ENCODE measurements at places on chromosomes 5 and 9. TPM values are rescaled to one million over a fixed set of nuclear protein-coding genes. Genes with fewer than 3 reads are reported as not detected.

ANKRD20A1 gene
- 1.9 TPM for total RNA-seq

KCNT1 gene
- not detected for total RNA-seq

DNA sequence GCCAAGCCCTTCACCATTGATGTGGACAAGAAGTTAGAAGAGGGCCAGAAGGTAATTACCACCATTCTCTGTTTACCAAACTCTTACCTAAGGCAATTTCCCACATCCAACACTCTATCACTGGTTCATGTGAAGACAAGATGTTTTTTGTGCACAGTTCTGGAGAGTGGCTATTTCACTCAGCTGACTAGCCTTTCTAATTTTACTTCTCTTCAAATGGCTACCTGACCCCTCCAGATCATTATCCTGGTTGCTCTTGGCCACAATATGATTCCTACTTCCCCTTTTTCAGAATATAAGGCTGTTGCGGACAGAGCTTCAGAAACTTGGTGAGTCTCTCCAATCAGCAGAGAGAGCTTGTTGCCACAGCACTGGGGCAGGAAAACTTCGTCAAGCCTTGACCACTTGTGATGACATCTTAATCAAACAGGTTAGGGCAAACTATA, 7.1 kb downstream of the KIF20A start:
- H3K4me3 ChIP-seq = no peak overlapping the region
- H3K27ac ChIP-seq = no peak overlapping the region
- H3K27me3 ChIP-seq = no peaks in the 10 kb centered on the region

TIMD4 gene
- total RNA-seq = 27.3 TPM

DNA sequence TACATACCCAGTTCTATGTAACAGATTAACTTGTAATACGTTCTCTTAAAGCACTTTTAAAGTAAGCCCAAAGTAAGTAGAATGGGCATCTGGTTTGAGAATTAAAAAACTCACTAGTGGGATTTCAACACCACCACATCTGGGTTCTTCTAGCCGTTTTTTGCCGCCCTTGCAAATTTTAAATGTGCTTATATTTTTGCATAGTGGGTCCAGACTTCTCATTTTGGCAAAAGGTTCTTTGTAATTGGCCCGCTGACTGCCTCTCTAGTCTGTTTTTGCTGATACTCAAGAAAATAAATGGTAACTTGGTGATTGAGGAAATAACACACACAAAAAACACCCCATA, 582 bp upstream of the FBXO4 start:
- H3K27me3 ChIP-seq = no peaks in the 10 kb centered on the region
- H3K4me1 ChIP-seq = peaks cover 13% of the 10 kb centered on the region
- H3K27ac ChIP-seq = peak overlapping the region; percentile 98
- no peak for DNase-seq
- peaks cover 14% of the 10 kb centered on the region for H3K36me3 ChIP-seq
- peak overlapping the region; percentile 91 for H3K4me3 ChIP-seq

GRCh38 chr5:75438722-75439121, 72.7 kb downstream of the CERT1 start:
- DNase-seq = no peak
- no peak overlapping the region for H3K27ac ChIP-seq
- peaks cover 4% of the 10 kb centered on the region for H3K36me3 ChIP-seq
- H3K4me3 ChIP-seq = no peak overlapping the region
- H3K4me1 ChIP-seq = peaks cover 4% of the 10 kb centered on the region

CMYA5 gene
- total RNA-seq = 0.15 TPM

GRCh38 chr9:4157584-4158499, 142.0 kb downstream of the GLIS3 start:
- no peaks in the 10 kb centered on the region for H3K36me3 ChIP-seq
- H3K27ac ChIP-seq = no peak overlapping the region
- H3K27me3 ChIP-seq = peaks cover 2% of the 10 kb centered on the region
- no peak for DNase-seq

DNA sequence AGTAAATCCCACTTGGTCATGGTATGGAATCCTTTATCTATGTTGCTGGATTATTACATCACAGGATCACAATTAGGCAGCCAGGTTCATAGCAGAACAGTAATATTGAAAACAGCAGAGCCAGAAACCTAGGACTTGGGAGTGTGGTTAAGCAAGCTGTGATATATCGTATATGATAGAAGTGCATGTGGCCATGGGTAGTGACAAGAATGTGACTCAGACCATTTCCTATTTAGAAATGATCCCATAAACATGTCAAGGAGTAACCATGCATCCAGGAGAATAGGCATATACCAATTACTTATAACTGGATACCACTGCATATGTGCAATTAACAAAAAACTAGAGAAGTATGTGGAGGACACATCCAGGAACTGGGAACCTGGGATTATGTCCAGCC, 31.2 kb downstream of the AMBP start:
- DNase-seq = no peak
- no peak overlapping the region for H3K27ac ChIP-seq
- no peaks in the 10 kb centered on the region for H3K36me3 ChIP-seq
- H3K27me3 ChIP-seq = peaks cover 5% of the 10 kb centered on the region
- H3K4me3 ChIP-seq = no peak overlapping the region

- no peak for DNase-seq
- H3K27me3 ChIP-seq = no peaks in the 10 kb centered on the region
- H3K36me3 ChIP-seq = no peaks in the 10 kb centered on the region
- H3K4me3 ChIP-seq = no peak overlapping the region
- H3K27ac ChIP-seq = no peak overlapping the region
- H3K4me1 ChIP-seq = no peaks in the 10 kb centered on the region
These were observed 158.7 kb downstream of the EFNA5 start for GRCh38 chr5:107512029-107512428.

DNA sequence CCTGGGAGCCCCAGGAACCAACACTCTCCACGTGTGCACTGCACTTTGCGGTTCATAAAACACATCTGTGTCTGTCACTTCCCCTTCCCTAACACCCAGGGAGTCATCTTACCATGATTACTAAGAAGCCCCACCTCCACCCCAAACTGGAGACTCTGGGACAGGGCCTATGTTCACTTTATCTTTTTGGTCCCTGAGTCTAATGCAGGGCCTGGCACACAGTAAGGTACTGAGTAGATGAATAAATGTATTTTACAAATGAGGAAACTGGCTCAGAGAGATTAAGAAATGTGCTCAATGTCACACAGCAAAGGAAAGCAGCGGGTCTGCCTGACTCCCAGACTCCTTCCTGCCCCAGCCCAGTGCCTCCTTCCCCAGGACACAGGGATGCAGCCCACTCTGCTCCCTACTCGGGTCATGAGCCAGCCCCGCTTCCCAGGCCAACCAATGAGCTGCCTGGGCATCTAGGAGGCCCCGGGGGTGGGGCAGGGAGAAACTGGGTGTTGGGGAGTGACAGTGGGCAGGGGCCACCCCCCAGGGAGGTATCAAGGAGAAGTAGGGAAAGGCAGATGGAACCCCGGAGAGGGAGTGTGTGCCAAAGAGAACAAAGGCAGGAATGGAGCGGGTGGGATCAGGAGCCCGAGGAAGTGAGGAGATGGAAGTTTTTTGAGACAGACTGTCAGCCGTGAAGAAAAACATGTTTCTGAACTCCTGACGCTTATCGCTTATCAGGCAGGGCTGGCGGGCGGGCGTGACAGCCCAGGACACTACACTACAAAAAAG, 30.5 kb downstream of the SHB start:
- no peak overlapping the region for H3K27ac ChIP-seq
- H3K27me3 ChIP-seq = peaks cover 3% of the 10 kb centered on the region
- DNase-seq = no peak
- no peaks in the 10 kb centered on the region for H3K36me3 ChIP-seq

DNA sequence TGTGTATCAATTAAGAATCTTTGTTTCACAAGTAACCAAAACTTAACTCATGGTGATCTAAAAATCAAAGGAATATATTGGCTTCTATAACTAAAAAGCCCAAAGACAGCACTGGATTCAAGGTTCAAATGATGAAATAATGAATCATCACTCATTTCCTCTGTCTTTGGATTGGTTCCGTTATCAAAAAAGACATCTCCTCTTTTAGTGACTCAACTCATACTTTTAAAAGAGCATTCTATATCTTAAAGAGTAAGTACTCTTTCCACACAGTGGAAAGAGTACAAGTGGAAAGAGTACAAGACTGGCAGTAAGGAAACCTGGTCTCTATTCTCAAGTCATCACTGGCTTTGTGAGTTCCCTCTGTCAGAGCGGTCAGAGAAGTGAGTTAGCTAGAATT, 141.4 kb upstream of the NMUR2 start:
- no peaks in the 10 kb centered on the region for H3K4me1 ChIP-seq
- H3K4me3 ChIP-seq = no peak overlapping the region
- H3K27me3 ChIP-seq = no peaks in the 10 kb centered on the region
- no peak for DNase-seq

DNA sequence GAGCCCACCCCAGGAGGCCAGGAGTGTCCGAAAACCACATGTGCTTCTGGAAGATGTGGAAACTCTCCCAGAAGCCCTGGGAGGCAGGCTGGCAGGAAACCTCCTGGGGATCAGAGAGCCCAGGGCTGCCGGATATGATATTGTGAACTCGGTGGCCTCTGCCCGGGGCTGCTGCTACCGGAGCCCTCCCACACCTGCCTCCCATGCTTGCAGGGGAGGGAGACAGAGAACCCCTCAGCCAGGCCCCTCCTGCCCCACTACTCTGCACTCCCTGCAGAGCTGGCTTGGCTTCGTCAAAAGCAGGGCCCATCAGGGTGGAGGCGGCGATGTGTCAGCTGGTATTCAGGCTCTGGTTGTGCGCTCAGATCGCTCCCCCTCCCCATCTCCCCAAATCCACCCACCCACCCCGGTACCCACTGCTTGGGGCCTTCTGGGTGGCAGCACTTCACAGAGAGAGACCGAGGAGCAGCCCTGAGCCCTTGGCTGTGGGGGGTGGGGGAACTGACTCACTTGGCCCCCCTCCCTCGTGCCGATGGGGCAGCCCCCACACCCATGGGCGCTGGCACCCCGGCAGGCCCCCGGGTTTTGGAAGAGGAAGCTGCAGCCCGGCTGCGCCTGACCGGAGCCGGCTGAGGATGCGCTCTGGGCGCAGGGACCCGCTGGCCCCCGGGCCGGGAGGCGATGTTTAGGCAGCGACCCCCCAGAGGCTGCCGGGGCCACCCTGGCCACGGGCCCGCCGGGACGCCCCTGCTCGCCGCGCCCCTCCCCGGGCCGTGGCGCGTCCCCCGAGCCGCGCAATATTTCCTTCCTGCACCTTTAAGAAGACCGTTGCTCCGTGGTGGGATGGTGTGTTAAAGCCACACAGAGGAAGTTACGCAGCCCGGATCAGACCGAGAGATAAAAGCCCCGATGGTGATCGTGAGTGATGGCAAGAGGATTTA, 786 bp upstream of the NTNG2 start:
- peak overlapping the region; percentile 98 for H3K4me3 ChIP-seq
- DNase-seq = peak; percentile 57
- H3K4me1 ChIP-seq = peaks cover 19% of the 10 kb centered on the region
- peaks cover 6% of the 10 kb centered on the region for H3K36me3 ChIP-seq
- peak overlapping the region; percentile 97 for H3K27ac ChIP-seq
- H3K27me3 ChIP-seq = peaks cover 56% of the 10 kb centered on the region

- H3K4me3 ChIP-seq = no peak overlapping the region
- H3K27ac ChIP-seq = no peak overlapping the region
- DNase-seq = no peak
- peaks cover 11% of the 10 kb centered on the region for H3K4me1 ChIP-seq
- no peaks in the 10 kb centered on the region for H3K27me3 ChIP-seq
- H3K36me3 ChIP-seq = peaks cover 3% of the 10 kb centered on the region
These were observed 20.6 kb downstream of the SLC38A9 start for GRCh38 chr5:55691265-55692105.

- H3K4me3 ChIP-seq = no peak overlapping the region
- peaks cover 6% of the 10 kb centered on the region for H3K36me3 ChIP-seq
- DNase-seq = no peak
- H3K4me1 ChIP-seq = no peaks in the 10 kb centered on the region
- H3K27ac ChIP-seq = no peak overlapping the region
These were observed 155.0 kb downstream of the GNAQ start for GRCh38 chr9:77876590-77876989.

PCA3 gene
- total RNA-seq = not detected

POU5F2 gene
- 1.6 TPM for total RNA-seq

DNA sequence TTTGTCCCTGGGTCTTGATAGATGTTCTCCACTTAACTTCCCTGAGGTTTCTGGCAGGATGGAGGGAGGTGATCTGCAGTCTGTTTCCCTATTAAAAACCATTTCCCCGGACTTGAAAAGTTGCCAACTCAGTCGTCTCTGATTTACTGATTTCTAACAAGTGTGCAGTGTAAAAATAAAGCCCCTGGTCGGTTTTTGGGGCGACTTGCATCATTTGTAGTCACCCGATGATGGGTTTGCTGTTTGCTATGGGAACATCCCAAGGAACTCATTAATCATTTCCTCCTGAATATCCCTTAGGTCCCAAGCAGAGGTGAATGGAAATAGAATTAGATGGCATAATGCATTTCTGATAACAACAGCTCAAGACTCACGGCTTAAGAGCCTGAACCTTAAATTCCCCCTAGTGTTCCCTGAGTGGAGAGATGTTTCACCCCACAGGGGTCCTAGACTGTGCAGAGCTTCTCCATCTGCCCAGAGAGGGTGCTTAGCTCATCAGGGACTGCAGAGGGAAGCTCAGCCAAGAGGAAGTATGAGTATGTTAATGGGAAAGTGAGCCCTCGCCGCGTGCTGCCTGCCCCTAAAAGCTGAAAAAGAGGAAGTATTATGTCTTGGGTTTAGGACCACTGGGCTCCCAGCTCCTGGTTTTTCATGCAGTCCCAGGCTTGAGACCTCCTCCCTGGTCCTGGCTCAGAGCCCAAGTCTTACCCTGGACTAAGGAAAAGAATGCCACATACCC, 115.1 kb upstream of the DAP start:
- H3K27me3 ChIP-seq = peaks cover 7% of the 10 kb centered on the region
- H3K27ac ChIP-seq = no peak overlapping the region
- H3K4me1 ChIP-seq = no peaks in the 10 kb centered on the region
- no peaks in the 10 kb centered on the region for H3K36me3 ChIP-seq

GRCh38 chr9:113219969-113220368, 1.1 kb downstream of the FKBP15 start:
- DNase-seq = no peak
- H3K27me3 ChIP-seq = no peaks in the 10 kb centered on the region
- peaks cover 67% of the 10 kb centered on the region for H3K4me1 ChIP-seq
- H3K4me3 ChIP-seq = peak overlapping the region; percentile 98
- H3K27ac ChIP-seq = peak overlapping the region; percentile 97
- H3K36me3 ChIP-seq = peaks cover 19% of the 10 kb centered on the region

- DNase-seq = no peak
- H3K27ac ChIP-seq = no peak overlapping the region
- no peak overlapping the region for H3K4me3 ChIP-seq
- H3K4me1 ChIP-seq = no peaks in the 10 kb centered on the region
- no peaks in the 10 kb centered on the region for H3K27me3 ChIP-seq
These were observed 26.4 kb downstream of the ERAP1 start for GRCh38 chr5:96781031-96781971.
